ENCODE measurements at places on chromosomes 7 and 10. TPM values are rescaled to one million over a fixed set of nuclear protein-coding genes. Genes with fewer than 3 reads are reported as not detected.

The UCN3 gene
- not detected for total RNA-seq

The HDAC9 gene
- 3.1 TPM for total RNA-seq

The SLC18A3 gene
- total RNA-seq: not detected

The PHKG1 gene
- total RNA-seq: 3.7 TPM

The NXPH1 gene
- total RNA-seq: not detected

The ETV1 gene
- total RNA-seq: 3.8 TPM

All from lower leg skin (tissue), 4 donors.